Urothelium cell line (cell line): ENCODE measurements at places on chromosomes 4 and X.

- no peak for DNase-seq
These were observed 32.9 kb downstream of the CXCL1 start for GRCh38 chr4:73902038-73902637.

DNA sequence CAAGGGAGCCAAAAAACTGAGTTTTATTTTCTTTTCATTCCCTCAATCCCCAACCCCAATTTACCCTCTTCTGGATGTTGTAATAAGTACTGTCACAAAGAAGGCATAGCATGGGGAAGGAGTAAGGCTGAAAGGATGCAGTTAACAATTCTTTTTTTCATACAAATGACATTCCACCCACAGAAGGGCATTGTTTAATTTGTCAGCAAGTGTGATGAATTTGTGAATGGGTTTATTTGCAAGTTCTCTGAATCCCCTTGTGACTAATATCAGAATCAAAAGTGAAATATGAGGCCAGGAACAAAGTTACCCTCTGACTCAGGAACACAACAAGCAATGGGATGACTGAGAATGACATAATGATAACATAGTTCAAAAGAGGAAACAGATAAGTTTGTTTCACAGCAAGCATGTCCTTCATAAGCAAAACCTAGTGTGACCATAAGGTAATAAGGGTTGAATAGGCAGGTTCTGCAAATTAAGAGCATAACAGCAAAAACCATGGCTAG is 2.1 kb downstream of the GEMIN8 start:
- no peak for DNase-seq

DNA sequence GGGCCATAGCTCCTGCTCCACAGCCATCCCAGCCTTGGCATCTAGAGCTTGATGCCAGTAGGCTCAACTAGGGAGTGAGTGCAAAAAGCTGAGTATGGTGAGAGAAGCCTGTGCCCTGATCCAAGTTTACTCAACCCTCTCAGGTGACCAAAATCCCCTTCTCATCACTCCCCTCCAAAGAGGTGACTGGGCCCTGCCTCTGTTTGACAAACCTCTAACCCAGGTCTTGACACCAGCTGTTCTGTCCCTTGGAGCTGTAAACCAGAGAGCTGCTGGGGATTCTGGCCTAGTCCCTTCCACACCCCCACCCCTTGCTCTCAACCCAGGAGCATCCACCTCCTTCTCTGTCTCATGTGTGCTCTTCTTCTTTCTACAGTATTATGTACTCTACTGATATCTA is 73.5 kb downstream of the MSN start:
- no peak for DNase-seq

- no peak for DNase-seq
These were observed 29.7 kb upstream of the SLC25A6 start for GRCh38 chrX:1421433-1422134.

DNA sequence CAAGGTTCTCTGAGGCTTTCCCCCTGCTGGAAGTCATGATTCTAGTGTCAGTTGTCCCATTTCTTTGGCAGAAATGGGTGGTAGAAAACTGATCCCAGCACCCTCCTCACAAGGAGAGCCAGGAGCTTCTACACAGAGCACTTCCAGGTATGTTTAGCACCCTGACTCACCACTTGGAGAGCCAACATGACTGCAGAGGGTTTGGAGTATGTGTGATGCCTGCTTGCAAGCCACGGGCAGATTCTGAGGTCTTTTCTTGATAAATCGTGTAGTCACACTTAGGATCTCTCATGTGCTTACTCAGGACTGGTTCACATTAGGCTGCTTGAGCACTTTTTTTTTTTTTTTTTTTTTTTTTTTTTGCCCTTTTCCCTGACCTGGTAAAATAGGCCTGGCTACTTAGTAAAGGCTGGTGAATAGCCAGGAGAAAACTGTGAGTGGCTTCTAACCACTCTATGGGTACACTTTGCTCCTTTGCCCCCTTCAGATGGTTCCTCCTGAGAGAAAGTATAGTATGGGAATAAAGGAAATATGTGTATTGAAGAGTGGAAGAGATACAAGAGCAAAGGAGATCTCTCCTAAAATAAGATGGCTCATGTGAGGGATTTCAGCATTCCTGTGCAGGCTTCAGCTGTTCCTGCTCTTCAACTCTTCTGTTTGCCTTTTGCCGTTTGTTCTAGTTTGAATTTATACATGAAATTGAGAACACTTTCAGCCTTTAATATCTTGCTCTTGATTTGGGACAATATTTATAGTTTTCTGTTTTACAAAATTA is 103.6 kb downstream of the EMCN start:
- DNase-seq = no peak
